ENCODE measurements at places on chromosomes 11 and 22. TPM values are rescaled to one million over a fixed set of nuclear protein-coding genes. Genes with fewer than 3 reads are reported as not detected.

Gene OR5T3
- total RNA-seq: not detected

Gene EHD1
- total RNA-seq: 96.5 TPM

Gene MACROD1
- 49.0 TPM for total RNA-seq

Gene EIF3L
- total RNA-seq: 554 TPM

Gene MYOD1
- not detected for total RNA-seq

Gene RPS6KA4
- total RNA-seq: 44.3 TPM

Gene KRTAP5-10
- not detected for total RNA-seq

Gene CYTH4
- total RNA-seq: 1.4 TPM

Gene SDHAF2
- total RNA-seq: 32.8 TPM

Gene MFRP
- not detected for total RNA-seq

Gene SYCE3
- not detected for total RNA-seq
